Myometrial cell (primary cell): ENCODE measurements at places on chromosomes 12 and 14. TPM values are rescaled to one million over a fixed set of nuclear protein-coding genes. Genes with fewer than 3 reads are reported as not detected.

The CCDC88C gene
- 0.18 and 0.29 TPM in 2 replicates for total RNA-seq

The KCNJ8 gene
- total RNA-seq, result 4.6 and 5.0 TPM in 2 replicates

The VEZT gene
- total RNA-seq, result 54.5 and 54.8 TPM in 2 replicates

The KLRB1 gene
- total RNA-seq, result not detected in 2 replicates

The KCNH3 gene
- 0.29 and 0.35 TPM in 2 replicates for total RNA-seq

The BMAL2 gene
- 29.1 and 30.3 TPM in 2 replicates for total RNA-seq

The ARHGEF40 gene
- total RNA-seq, result 20.9 and 30.8 TPM in 2 replicates

The P2RX2 gene
- total RNA-seq, result not detected in 2 replicates

The PLBD1 gene
- total RNA-seq, result 5.2 and 7.4 TPM in 2 replicates

The POLE2 gene
- total RNA-seq, result 19.9 and 24.3 TPM in 2 replicates

The CEBPE gene
- total RNA-seq, result not detected in 2 replicates

The LPAR5 gene
- total RNA-seq, result 0.86 TPM in 1 of 2 replicates, not detected in the other
